ENCODE measurements at places on chromosomes 2 and 18.

DNA sequence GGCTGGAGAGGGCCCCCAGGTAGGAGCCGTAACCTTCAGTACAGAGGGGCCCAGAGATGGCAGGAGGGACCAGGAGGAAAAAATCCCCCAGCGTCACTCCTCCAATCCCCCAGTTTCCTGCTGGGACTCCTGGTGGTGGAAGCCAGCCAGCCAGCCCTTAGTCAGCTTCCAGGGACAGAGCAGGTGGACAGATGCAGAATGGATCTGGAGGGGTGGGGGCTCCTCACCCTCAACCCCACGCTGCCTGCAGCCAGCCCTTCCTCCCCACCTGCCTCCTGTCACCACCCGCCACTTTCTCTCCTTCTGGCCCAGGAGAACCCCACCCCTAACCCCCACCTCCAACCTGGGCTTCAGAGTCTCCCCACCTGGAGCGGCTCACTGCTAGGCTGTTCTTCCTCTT is 21.1 kb downstream of the EMX1 start:
- no peak for DNase-seq

DNA sequence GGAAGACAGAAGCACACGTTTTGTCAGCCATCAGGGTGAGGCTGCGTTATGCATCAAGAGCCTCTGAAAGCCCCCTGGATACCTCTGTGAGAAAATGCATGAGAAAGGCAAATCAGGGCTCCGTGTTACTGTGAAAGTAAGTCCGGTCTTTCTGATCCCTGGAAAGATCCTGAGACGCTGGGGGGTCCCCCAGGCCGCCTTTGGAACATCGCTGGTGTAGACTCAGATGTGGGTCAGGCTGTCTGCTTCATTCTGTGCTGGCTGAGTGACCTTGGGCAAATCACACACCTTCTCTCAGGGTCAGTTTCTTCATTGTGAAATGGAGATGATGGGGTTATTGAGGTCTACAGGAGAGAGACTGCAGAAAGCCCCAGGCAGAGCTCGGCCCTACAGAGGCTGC is 42.0 kb upstream of the HS6ST1 start:
- no peak for DNase-seq

- DNase-seq = no peak
Measured at GRCh38 chr2:126029316-126029715, 626.6 kb upstream of the GYPC start.

GRCh38 chr2:239190921-239191885 is 209.6 kb downstream of the HDAC4 start:
- DNase-seq = no peak

GRCh38 chr2:209519906-209520305 is 96.1 kb downstream of the MAP2 start:
- DNase-seq = no peak

DNA sequence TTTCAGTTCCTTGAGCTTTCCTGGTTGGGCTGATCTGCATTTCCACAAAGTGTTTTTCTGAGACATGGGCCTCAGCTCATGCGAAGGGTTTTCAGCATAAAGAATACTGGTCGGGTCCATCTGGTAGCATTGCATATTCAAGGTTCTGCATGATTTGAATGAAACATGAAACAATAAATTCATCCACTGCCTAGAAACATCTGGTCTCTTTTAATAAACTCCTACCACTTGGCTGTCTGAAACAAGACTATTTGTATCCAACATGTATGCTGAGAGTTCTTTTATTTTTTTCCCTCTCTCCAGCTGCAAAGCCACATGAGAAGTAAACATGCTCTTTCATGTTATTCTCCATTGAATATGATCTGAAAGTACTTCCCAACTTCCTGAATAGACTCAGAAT is 314.9 kb upstream of the SOX11 start:
- no peak for DNase-seq

GRCh38 chr18:32803568-32803967 is 30.7 kb upstream of the KLHL14 start:
- no peak for DNase-seq

DNA sequence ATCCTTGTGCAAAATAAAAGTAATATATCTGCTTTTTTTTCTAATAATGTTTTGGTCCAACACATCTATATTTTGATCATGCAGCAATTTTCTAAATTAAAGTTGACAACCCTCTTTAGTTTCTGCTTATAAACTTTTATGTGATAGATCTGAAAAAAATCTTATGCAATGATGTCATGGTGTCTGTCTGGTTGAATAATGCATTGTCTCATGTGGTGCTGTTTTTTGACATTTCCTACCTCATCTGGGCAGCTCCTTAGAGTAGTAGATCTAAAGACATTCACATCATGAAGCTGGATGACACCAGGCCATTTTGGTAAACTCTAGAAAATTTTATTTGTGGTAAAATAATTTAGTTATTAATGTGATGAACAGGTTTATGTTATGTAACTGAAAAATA is 106.8 kb upstream of the FN1 start:
- no peak for DNase-seq

- DNase-seq = no peak
Measured at GRCh38 chr18:11880586-11881304, 27.4 kb downstream of the MPPE1 start.

GRCh38 chr2:62140426-62141141 is 55.3 kb upstream of the B3GNT2 start:
- DNase-seq = peak; percentile 36

DNA sequence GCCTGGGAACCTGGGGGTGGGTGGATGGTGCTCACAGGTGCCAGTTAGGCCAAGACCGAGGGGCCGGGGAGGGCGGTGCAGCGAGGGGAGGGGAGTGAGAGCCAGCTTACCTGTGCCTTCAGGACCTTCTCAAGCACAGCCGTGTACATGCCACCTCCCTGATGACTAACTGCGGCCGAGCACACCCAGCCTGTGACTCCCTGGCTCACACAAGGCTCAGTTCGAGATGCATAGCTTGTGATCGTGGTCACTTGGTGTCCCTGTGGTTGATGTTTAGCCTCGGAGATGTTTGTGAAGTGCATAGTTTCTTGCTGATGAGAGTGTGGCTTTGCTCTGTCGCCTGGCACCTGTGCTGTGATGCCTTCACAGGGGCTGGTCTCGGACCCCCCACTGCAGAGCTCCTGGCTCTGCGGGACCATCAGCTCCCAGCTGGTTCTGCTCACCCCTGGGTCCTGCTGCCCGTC is 84.5 kb upstream of the ODC1 start:
- no peak for DNase-seq

DNA sequence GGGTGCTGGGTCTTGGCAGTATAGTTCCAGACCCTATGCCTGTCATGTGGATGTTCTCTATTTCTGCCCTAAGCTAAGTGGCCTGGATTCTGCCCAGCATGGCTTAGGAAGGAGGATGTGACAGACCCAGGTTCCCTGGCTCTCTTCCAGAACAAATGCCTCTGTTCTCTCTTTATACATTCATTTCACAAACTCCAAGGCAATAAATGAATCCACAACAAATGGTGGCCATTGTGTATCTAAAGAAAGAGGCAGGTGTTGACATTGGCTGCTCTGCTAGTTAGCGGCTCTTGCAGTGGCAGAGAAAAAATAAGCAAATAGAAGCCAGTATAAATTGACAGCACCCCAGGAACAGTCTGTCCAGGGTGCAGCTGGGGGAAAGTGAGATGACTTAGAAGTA is 298.6 kb downstream of the SUCLG1 start:
- no peak for DNase-seq

GRCh38 chr2:20616341-20616871 is 34.5 kb downstream of the HS1BP3 start:
- DNase-seq = no peak

- no peak for DNase-seq
Measured at GRCh38 chr2:96918754-96919550, 49.1 kb upstream of the SEMA4C start.

GRCh38 chr2:237714690-237715458 is 83.7 kb upstream of the RBM44 start:
- no peak for DNase-seq

GRCh38 chr2:86747711-86748639 is 27.9 kb downstream of the RMND5A start:
- DNase-seq = peak; percentile 72

DNA sequence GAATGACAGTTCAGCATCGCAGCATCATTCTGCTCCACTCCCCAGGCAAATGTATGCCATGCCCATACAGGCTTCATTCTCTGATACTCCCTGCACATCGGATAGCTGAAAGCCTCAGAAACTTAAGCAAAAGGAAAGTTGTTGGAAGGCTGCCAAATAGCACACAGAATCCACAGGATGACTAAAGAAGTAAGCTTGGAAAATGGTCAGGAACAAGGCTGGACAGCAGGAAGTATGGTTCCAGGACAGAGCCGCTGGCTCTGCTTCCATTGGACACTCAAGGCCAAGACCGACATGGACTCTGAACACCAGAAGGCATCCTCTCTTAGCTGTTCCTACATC is 256.5 kb downstream of the CDH20 start:
- DNase-seq = no peak

GRCh38 chr2:100246163-100247145 is 75.8 kb downstream of the LONRF2 start:
- peak; percentile 77 for DNase-seq

GRCh38 chr2:111194835-111195621 is 74.3 kb downstream of the BCL2L11 start:
- DNase-seq = no peak
